Regular cardiac myocyte (primary cell): ENCODE measurements at places on chromosomes 3 and 15. TPM values are rescaled to one million over a fixed set of nuclear protein-coding genes. Genes with fewer than 3 reads are reported as not detected.

Gene RYR3
- under 0.01 and 0.19 TPM in 2 replicates for total RNA-seq

Gene CCDC33
- total RNA-seq = not detected in 2 replicates

Gene TMEM212
- not detected in 2 replicates for total RNA-seq

Gene SERPINI2
- not detected in 2 replicates for total RNA-seq

Gene PTPRG
- total RNA-seq = 18.6 and 30.4 TPM in 2 replicates

Gene ARHGAP11A
- 7.3 and 40.3 TPM in 2 replicates for total RNA-seq

Gene KLHL6
- total RNA-seq = under 0.01 TPM in 2 replicates

Gene SERINC4
- total RNA-seq = not detected in 2 replicates

Gene STAB1
- total RNA-seq = 1.1 and 2.9 TPM in 2 replicates

Gene WDR72
- under 0.01 TPM in 1 of 2 replicates, not detected in the other for total RNA-seq

Gene CCR3
- not detected in 2 replicates for total RNA-seq

Gene GOLGA8Q
- 0.58 and 1.4 TPM in 2 replicates for total RNA-seq

Gene NAALADL2
- 5.8 and 7.3 TPM in 2 replicates for total RNA-seq

Gene SCN11A
- under 0.01 TPM in 1 of 2 replicates, not detected in the other for total RNA-seq

Gene SKOR1
- total RNA-seq = under 0.01 TPM in 2 replicates

Gene LCTL
- total RNA-seq = 4.8 and 10.9 TPM in 2 replicates
